ENCODE measurements at places on chromosomes 11 and 22.

DNA sequence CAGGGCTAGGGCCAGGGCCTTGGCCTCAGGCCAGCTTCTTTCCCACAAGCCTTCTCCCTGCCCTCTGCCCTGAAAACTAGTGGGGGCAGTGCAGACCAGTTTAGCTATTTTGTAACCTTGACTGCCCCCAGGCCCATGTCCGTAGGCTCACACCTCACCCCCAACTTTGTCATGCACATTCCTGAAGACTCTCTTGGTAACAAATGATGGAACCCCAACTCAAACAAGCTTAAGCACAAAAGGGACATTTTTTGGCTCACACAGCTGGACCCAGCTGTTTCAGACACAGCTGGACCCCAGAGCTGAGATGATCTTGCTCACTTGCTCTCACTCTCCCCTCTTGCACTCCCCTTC lies 46.6 kb downstream of the KCNQ1OT1 start:
- DNase-seq: no peak

DNA sequence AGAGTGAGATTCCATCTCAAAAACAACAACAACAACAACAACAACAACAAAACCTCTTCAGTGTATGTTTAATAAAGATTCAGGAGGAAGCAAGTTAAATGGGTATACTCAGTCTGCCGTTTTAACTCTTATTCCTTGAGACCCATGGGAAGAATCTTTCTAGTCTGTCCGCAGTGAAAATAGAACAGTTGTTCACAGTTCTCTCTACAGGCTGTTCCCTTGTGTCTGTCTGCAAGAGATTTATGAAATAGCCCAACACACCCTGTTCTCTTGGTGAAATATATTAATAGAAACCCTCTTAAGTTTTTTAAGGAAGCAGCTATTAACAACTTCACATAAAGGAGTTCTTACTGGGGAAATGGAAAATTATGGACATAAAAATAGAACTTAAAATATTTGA lies 682.2 kb upstream of the RAG2 start:
- DNase-seq: no peak

- no peak for DNase-seq
Measured at GRCh38 chr11:46259971-46260560, 17.4 kb upstream of the CREB3L1 start.

- no peak for DNase-seq
Measured at GRCh38 chr11:60910711-60911380, 3.1 kb upstream of the TMEM109 start.

DNA sequence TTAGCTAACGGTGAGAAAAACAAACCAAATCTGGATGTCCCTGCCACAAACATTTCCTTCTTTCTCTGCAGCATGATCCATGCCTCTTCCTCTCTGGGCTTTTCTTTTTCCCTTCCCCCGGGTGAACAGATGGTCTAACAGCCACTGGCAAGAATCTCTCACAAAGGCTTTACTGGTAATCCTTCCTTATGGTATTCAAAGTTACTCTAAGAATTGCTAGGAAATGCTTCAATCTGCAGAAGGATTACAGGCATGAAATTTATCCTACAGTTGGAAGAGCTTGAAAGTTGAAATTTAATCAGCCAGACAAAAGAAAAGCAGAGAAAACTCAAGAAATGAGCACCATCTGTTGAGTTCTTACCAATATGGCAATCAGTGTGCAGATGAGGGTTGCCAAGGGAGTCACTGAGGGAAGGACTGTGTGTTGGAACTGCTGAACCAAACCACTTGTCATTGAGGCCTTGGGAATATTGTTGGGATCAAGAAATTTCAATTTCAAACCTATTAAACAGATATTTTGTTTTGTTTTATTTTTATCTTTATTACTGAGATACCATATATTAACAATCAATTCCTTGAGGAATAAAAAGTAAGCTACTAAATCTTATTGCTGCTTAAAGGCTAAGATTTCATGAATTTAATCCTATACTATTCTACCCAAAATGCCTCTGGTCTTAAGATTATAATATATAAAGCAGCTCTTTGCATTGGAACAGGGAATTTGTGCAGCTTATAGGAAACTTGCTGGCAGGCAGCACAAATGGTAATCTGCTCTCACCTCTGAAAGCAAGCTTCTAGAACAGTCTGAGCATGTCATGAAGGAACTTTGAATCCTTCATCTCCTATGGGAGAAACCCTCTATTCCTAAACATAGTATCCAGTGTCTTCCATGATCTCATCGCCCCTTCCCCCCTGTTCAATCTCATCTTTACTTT lies 29.7 kb upstream of the NDUFC2 start:
- no peak for DNase-seq

DNA sequence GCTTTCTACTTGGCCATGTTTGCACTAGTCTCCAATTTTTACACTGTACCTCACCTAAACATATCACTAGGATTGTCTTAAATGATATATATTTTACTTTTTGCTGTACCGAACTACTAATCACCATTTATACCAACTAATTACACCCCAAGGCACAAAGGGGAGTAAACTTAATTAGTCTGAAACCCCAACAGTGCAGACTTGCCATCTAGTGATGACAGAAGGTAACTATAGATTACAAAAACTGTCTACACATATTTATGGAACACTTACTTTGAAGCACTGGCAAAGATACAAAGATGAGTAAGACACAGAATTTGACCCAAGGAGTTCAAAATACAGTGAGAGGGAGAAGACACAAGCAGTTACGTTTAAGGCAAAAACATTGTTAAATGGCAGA lies 139.7 kb downstream of the CNTN5 start:
- no peak for DNase-seq

DNA sequence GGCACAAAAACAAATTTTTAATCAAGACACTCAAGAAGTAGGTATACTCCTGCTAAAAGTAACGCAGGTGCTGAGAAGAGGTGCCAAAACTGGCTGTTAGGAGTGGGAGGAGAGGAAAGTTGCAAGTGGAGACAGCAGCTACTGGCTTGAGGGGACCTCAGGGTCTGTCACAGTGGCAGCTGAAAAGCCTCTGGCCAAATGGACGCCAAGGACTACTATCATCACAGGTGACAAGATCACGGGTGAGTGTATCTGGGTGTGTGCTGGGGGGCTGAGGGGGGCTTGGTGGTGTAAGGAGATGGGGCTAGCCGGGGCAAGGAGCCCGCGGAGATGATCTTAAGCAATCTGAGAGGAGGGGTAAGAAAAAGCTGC lies 687 bp downstream of the ZNF202 start:
- DNase-seq: no peak

DNA sequence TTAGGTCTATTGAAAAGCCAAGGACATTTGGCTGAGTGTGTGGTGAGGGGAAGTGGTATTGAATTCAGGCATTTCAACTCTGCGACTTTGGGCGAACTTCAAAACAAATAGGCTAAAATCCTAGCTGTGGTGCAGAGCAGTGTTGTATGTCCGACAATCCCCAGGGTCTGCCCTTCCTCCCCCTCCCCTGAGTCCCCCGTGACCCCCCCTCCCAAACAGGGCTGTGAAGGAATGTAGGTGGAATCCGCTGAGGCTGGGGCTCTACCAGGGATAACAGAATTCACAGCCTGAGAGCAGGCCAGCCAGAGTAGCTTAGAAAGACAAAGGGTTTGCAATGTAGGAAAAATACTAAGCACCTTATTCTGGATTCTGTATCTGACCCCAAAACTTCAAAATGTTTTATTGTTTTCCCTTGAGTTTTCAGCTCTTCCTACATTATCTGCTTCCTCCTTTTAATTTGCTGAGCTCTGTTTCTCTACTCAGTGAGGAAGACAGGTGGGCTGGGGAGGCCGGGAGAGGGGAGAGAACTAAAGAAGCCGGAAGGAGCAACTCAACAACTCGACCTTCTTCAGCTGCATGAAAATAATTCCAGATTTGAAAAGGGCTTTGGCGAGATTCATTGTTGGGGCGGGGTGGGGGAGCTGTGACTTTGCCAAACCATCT lies 315.2 kb downstream of the BLID start:
- DNase-seq: no peak

- DNase-seq: no peak
Measured at GRCh38 chr11:101816613-101817012, 98.2 kb upstream of the CEP126 start.

- DNase-seq: no peak
Measured at GRCh38 chr22:48784701-48785503, 1042.8 kb downstream of the BRD1 start.

DNA sequence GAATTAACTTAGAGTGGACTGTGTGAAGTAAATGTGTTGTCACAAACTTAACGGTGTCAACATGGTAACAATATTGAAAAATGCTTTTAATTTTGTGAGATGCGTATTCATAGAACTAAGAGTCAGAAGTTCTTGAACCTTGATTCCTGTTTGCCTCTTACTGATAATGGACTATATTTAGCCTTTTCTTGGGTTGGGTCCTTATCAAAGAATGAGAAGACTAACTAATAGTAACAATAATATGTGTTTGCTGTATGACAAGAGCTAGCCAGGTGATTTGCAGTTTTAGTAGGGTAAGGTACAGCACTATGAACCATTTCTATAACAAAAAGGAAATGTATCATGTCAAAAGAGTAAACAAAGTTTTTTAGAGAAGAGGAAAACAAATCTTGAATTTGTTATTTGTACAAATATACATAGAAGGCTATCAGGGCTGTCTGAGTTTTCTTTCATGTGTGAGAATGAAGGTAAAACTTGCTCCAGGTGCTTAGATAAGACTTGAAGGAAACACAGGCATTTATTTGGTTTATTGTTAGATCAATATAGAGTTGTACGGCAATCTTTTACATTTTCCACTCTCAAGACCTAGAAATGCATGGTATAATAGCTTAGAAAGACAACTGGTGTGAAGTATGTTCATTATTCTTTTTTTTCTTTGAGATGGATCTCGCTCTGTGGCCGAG lies 74.1 kb downstream of the PACS1 start:
- DNase-seq: no peak

- DNase-seq: no peak
Measured at GRCh38 chr11:60951904-60952741, at the start of gene SLC15A3. Gene SLC15A3, minus strand, starts transcription at chr11:60952176. Its CDS starts 625 bp downstream, at chr11:60951551.

DNA sequence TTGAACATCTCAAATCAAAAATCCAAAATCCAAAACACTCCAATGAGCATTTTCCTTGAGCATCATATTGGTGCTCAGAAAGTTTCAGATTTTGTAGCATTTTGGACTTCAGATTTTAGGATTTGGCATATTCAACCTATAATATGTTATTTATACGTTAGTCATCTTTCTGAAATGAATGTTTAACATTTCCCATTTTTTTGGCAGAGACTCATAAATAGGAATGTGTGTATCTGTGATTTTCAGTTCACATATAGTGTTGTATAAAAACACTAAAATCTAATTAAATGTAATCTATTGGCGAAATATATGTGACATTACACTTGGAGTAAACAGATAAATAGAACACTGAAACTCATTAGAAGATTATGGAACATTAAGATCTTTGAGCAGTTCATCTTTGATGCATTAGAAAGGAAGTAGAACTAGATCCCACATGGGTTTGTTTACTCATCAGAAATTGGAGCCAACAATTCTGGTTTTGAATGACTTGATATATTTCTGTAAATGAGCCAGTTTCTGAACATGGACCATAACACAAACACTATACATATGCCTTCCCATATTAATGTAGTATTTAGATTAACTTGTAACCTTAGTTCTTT lies 153.1 kb downstream of the UVRAG start:
- DNase-seq: no peak

DNA sequence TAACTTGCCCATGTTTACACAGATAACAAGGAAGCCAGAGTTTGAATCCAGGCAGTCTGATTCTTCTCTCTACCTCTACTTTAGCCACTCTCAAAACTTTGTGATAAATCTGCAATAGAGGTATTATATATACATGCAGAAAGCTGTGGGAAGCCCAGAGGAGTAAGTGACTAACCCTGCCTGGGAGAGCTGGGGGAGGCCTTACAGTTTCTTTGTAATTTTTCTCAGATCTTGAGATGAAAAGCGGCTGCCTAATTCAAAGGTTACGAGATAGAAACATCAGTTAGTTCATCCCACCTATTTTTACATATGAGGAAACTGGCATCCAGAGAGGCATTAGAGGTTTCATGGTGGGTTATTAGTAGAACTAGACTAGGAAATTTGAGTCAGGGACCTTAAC lies 4.9 kb downstream of the STIM1 start:
- DNase-seq: no peak

- no peak for DNase-seq
Measured at GRCh38 chr11:18394928-18395734, 768 bp downstream of the LDHA start.

DNA sequence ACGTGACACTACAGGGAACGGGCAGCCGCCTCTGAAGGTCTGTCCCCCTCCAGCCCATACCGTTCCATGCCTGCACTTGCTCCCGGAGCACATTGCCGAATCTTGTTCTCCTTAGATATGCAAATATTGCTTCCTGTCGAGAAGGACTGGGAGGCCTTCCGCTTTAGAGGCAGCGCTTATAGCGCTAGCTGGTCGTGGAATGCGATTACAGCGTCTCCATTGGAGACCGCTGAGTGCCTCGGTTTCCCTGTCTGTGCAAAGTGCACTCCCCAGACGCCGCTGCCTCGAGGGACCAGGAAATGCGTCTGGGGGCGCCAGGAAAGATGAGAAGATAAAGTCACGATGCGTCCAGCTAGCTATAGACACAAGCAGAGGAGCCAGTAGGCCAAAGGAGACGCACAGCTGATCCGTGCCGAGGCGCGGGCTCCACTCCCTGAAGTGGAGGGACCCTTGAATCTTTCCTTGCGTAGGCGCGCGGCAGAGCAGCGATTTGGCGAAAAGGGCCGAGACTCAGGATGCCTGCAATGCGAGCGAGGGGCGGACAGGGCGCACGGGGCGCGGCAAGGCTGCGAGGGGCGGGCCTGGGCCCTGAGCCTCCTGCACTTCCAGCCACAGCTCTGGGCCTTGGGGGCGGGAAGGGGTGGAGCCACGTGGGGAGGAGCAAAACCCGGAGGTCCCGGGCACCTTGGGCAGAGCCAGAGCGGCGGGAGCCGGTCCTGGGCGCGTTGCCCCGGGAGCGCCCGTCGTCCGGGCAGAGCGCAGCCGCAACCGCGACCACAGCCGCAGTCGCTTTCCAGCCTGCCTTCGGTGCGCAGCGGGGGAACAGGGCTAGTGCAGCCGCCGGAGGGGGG lies at the start of gene RASSF10:
TSS of gene RASSF10 (plus strand) at position 692 of the 851 bp plus-strand sequence. CDS start 261 bp downstream, outside the sequence.
- no peak for DNase-seq

DNA sequence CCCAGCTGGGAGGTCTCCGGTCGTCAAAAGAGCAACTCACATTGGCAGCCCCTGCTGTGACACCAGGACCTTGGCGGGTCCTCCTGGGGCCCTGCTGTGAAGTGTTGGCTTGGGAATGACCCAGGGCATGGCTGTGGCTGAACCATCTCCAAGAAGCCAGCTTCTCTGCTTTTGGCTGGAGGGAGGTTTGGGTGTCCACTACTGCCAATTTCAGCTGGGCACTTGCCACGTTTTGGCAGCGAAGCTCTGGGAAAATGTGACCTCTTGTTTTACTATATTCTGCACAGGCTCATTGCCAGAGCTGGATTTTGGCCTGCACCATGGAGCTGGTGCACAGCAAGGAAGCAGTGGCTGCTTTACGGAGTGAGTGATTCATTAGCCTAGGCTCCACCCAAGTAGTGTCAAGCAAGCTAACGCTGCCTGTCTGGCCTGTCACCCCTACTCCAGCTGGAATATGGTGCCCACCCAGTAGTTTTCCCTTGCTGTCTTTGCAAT lies 24.3 kb upstream of the SMCO4 start:
- DNase-seq: no peak

- no peak for DNase-seq
Measured at GRCh38 chr22:38316364-38317121, 690 bp downstream of the CSNK1E start.

Data from stimulated activated CD8-positive, alpha-beta memory T cell treated with anti-CD3 and anti-CD28 coated beads, Interleukin-2, amount 100 ng/mL, for 1 hour (primary cell).